ENCODE measurements at places on chromosomes 4 and X.

DNA sequence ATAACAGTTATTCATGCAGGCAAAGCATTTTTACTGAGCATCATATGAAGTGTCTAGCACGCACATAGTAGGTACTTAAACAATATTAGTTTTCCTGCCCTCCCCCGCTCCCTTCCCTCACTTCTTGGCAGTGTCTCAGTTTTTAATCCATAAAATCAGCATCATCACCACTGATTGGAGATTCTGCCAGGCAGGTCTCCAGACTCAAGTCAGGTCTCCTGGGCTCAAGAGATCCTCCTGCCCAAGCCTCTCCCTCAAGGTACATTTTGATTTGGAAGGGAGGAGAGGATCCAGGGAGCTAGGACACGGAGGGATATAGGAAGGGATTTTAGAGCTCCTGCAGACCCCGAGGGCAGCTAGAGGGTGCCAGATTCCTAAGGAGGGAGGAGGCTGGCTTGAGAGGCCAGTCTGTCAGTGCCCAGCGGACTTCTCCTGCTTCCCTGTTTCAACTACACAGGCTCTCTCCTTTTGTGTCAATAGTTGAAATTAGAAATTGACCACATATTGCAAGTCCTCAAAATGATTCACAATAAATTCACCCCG, 4.4 kb upstream of the FAT1 start:
- DNase-seq, result no peak

DNA sequence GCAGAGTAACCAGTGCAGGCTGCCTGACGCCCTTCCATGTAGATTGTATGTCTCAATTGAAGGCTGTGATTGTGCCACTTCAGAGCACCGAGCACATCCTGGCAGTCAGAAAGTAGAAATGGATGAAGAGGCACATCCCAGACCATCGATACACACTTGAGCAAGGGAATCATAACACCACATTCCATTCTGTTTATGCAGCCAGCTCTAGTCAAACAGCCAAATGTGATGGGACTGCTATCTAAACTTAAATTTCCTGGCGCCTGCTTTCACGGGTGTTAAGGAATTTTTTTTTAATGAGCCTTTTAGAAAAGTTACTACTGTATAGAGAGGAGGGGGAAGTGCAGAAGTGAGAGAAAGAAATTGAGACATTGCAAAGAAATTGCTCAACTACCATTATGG, 84.4 kb downstream of the PPARGC1A start:
- DNase-seq, result no peak

GRCh38 chr4:17814140-17814539, 3.4 kb downstream of the NCAPG start:
- no peak for DNase-seq

DNA sequence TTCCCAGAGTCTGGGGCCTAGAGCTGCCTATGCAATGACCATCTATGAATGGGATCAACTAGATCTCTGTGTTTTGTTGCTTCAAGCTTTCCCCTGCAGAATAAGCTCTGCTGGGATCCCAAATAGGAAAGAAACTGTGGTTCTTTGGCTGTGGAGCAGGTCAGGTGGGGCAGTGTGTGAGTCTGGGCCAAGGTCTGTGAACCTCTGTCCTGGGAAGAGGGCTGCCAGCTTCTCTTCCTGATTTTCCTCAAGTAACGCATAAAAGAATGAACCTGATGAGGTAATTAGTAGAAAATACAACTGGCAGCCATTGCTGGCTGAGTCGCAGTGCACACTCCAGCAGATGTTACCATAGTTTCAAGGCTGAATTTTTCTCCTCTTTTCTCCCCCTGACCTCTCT, 4.6 kb upstream of the PIN4 start:
- no peak for DNase-seq

DNA sequence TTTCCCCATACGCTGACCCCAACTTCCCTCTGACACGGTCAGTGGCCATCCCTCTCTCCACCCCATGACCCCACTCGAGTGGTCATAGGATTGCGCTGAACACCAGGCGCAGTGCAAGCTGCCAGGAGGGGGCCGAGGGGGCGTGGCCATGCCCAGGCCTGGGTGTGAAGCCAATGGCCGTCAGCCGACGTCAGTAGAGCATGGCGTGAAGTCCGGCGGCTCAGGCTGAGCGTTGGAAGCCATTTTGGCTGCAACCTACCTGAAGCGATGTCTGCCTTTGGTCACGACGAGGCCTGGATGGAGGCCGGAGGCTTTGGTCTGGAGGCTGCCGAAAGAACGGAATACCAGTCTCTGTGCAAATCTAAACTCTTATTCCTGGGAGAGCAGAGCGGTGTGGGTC, at the start of gene RAB41:
TSS of gene RAB41 (plus strand) at position 222 of the 400 bp plus-strand sequence. CDS start at position 268, 46 bp downstream.
- DNase-seq, result no peak

- no peak for DNase-seq
Observed at GRCh38 chrX:128616933-128617332, 564.7 kb upstream of the ACTRT1 start.

GRCh38 chrX:100587861-100588260, 3.1 kb downstream of the TNMD start:
- DNase-seq, result no peak

DNA sequence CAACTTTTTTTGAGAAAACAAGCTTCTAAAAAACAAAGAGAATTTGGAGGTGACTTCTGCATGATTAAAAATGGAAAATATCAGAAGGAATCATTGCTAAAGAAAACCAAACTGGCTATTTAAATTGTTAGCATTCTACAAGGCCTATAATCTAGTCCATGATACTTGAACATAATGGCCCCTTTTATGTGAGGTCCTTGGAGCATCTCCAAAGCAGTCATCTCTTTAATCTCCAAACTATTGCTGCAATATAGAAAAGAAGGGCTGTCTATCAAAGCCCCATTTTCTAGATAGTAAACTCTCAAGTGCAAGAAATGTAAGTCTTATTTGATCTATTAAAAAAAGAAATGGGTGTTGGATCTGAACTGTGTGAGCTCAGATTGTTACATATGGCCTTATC, 615.1 kb downstream of the CENPC start:
- DNase-seq, result no peak
